ENCODE measurements at places on chromosomes 11 and 22. TPM values are rescaled to one million over a fixed set of nuclear protein-coding genes. Genes with fewer than 3 reads are reported as not detected.

EXPH5 gene
- 0.05 TPM for total RNA-seq

MUC2 gene
- total RNA-seq = 0.13 TPM

MUC6 gene
- total RNA-seq = not detected

SERPING1 gene
- total RNA-seq = 0.95 TPM

KRTAP5-9 gene
- total RNA-seq = not detected

PTPN5 gene
- total RNA-seq = not detected

FOSL1 gene
- total RNA-seq = 101 TPM

ZBTB16 gene
- 1.6 TPM for total RNA-seq

TEX54 gene
- not detected for total RNA-seq

FAM180B gene
- total RNA-seq = not detected

SNRPD3 gene
- 162 TPM for total RNA-seq

KIRREL3 gene
- total RNA-seq = 9.2 TPM

MMP8 gene
- total RNA-seq = not detected

POU2F3 gene
- not detected for total RNA-seq

IGF2 gene
- total RNA-seq = 2.8 TPM

VSTM5 gene
- total RNA-seq = not detected

PLA2G3 gene
- not detected for total RNA-seq

LMO1 gene
- 2.4 TPM for total RNA-seq

ZNF214 gene
- total RNA-seq = 0.86 TPM

RTCB gene
- 78.5 TPM for total RNA-seq

NPTXR gene
- 9.3 TPM for total RNA-seq

TRIM29 gene
- total RNA-seq = 28.0 TPM

TBX10 gene
- not detected for total RNA-seq

C11orf97 gene
- not detected for total RNA-seq

PITPNM1 gene
- 40.9 TPM for total RNA-seq

C1QTNF5 gene
- total RNA-seq = 0.08 TPM

SMDT1 gene
- 32.7 TPM for total RNA-seq

OR52N4 gene
- not detected for total RNA-seq

KAT5 gene
- 54.7 TPM for total RNA-seq

PATE2 gene
- total RNA-seq = not detected

OR4A16 gene
- total RNA-seq = not detected

GNAZ gene
- 2.2 TPM for total RNA-seq

TRIM68 gene
- 10.1 TPM for total RNA-seq

CWF19L2 gene
- total RNA-seq = 3.5 TPM

SCGB1A1 gene
- total RNA-seq = 0.32 TPM
